A172 (cell line): ENCODE measurements at places on chromosomes 1 and 21. TPM values are rescaled to one million over a fixed set of nuclear protein-coding genes. Genes with fewer than 3 reads are reported as not detected.

Gene RIMKLA
- 0.62 TPM in 1 of 2 replicates, not detected in the other for total RNA-seq

Gene IL22RA1
- 0.53 and 2.1 TPM in 2 replicates for total RNA-seq

Gene OR2C3
- total RNA-seq, result not detected in 2 replicates

Gene PAPPA2
- 0.14 and 0.33 TPM in 2 replicates for total RNA-seq

Gene ANKRD35
- not detected in 2 replicates for total RNA-seq

Gene OR2T5
- not detected in 2 replicates for total RNA-seq

Gene SLC35F3
- total RNA-seq, result not detected in 2 replicates

Gene MSTO1
- 34.3 and 42.7 TPM in 2 replicates for total RNA-seq

Gene CELA2B
- total RNA-seq, result not detected in 2 replicates

Gene PLEKHA6
- 0.02 and 0.17 TPM in 2 replicates for total RNA-seq

Gene NASP
- total RNA-seq, result 135 and 136 TPM in 2 replicates

Gene SLAMF1
- 0.07 and 1.1 TPM in 2 replicates for total RNA-seq

Gene FAM151A
- total RNA-seq, result not detected in 2 replicates

Gene ZNF593OS
- not detected in 2 replicates for total RNA-seq

Gene CFHR3
- total RNA-seq, result 0.03 and 0.38 TPM in 2 replicates
